ENCODE measurements at places on chromosomes 16 and 17.

DNA sequence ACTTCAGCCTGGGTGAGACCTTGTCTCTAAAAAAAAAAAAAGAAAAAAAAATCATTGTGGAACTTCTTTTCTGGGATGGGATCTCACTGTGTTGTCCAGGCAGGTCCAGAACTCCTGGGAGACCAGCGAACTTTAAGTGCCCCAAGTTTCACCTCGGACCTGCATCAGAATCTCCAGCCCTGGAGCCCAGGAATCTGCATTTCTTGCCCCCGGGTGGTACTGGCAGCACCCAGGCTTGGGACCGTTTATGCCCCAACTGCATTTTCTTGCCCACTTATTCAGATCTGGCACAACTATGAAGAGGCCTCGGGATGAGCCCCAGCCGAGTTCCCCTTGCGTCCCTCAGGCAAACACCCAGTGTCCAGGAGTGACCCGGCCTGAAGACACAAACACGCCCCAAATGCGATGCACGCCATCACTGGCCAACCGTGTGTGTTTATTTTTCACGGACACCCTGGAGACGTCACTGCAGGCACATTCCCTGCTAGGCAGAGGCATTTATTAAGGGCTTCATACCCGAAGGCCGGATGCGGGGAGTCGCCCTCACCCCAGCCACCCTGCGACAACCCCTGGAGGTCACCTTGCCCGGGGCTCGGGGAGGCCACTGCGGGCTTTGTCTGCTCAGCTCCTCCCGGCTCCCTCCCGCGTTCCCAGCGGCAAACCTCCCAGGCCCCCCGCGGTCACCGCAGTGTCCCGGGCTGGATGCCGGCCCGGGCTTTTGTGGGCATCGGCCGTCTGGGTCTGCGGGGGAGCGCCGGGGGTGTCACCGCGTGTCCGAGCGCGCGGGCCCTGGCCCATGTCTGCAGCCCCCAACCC lies 684 bp upstream of the SPIRE2 start:
- H3K36me3 ChIP-seq: no peaks in the 10 kb centered on the region
- H3K27me3 ChIP-seq: no peaks in the 10 kb centered on the region
- no peak overlapping the region for H3K4me3 ChIP-seq
- no peak for DNase-seq

DNA sequence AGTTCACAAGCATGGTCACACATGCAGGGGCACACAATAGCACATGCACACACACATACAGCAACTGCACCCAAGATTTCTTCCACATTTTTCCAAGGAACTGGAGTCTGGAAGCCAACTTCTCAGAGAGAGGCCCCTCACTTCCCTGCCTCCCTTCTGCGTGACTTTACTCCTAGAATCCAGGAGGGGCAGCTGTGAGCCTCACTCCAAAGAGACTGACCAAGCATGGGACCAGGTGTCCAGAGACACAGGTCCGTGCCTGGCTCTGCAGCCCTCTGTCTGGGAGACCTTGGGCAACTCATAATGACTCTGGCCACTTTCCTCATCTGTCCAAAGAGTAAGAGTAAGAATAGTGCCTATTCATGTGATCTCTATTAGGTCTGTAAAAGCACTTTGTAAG lies 104.7 kb upstream of the TMEM132E start:
- no peaks in the 10 kb centered on the region for H3K36me3 ChIP-seq
- no peak overlapping the region for H3K27ac ChIP-seq
- H3K27me3 ChIP-seq: no peaks in the 10 kb centered on the region
- no peak overlapping the region for H3K4me3 ChIP-seq
- DNase-seq: no peak
- H3K4me1 ChIP-seq: no peaks in the 10 kb centered on the region

DNA sequence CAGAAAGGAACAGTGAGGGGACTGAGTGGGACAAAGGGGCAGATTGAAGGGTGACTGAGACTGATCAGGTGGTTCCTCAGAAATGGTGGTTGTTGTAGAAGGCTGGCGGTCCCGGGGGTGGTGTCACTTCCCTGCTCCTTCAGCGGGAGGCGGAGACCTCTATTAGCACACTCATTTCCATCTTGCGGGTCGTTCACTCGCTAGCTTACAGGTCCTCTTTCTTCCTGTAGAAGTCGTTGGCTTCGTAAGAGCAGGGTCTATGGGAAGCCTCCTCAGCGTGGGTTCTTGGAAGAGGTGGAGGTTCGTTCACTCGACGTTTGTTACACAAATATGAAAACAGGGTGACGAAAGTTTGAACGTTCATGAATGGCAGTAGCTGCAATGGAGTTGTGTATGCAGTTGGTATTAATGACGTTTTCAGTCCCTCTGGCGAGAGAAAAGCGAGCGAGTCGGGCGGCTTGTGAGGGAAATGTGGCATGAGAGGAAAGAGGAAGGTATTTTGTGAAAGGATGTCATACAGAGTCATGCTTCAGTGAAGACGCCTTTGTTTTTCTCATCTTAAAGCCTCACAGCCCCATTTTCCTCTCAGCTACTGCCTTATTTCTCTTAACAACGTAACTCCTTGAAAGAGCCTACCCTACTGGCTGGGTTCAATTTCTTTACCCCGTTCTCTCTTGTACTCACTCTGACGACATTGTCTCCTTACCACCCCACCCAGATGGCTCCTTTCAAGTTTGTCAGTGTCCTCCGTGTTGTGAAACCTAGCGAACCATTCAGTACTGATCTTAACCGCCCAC lies 667 bp downstream of the EFCAB13 start:
- H3K27ac ChIP-seq: peak overlapping the region; percentile 76
- H3K36me3 ChIP-seq: no peaks in the 10 kb centered on the region
- H3K4me3 ChIP-seq: peak overlapping the region; percentile 93
- no peaks in the 10 kb centered on the region for H3K4me1 ChIP-seq

- H3K4me1 ChIP-seq: no peaks in the 10 kb centered on the region
- no peak overlapping the region for H3K4me3 ChIP-seq
- DNase-seq: no peak
- no peaks in the 10 kb centered on the region for H3K36me3 ChIP-seq
- no peak overlapping the region for H3K27ac ChIP-seq
Measured at GRCh38 chr16:20889625-20890275, 10.4 kb downstream of the DCUN1D3 start.

GRCh38 chr16:66524601-66525164 lies 25.2 kb downstream of the TK2 start:
- peak; percentile 21 for DNase-seq
- H3K4me1 ChIP-seq: peaks cover 60% of the 10 kb centered on the region
- no peaks in the 10 kb centered on the region for H3K36me3 ChIP-seq
- H3K27ac ChIP-seq: peak overlapping the region; percentile 43
- H3K4me3 ChIP-seq: peak overlapping the region; percentile 38

Measured in naive thymus-derived CD4-positive, alpha-beta T cell (primary cell).